HL-60 (cell line): ENCODE measurements at places on chromosomes 6 and 20.

DNA sequence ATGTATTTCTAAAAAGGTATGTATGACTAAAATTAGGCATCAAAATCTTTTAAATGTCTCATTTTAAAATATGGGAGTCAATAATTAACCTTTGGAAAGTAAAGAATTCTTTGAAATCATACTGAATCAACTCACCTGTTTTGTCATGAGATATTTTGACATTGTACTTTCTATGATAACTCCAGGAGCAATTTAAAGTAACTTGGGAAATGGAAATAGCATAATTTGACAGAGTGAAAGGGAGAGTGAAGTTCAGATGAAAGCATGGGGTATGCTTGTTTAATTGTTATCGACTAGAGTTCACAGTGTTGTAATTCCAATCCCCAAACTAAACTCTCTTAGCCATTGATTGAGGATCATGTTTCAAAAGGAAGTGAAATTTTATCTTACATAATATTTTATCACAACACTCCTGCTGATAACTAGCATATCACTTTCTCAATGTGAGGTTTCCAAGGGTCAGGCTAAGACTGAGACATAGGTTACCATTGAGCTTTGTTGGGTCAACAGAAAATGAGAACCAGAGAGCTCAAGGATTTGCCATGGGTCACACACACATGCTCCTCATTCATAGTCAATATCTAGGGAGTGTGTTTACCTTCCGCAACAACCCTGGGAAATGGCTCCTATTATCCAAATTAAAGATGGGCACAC lies 2.3 kb downstream of the GSTA1 start:
- DNase-seq = no peak

GRCh38 chr6:52020945-52021570 lies 66.4 kb downstream of the PKHD1 start:
- no peak for DNase-seq

DNA sequence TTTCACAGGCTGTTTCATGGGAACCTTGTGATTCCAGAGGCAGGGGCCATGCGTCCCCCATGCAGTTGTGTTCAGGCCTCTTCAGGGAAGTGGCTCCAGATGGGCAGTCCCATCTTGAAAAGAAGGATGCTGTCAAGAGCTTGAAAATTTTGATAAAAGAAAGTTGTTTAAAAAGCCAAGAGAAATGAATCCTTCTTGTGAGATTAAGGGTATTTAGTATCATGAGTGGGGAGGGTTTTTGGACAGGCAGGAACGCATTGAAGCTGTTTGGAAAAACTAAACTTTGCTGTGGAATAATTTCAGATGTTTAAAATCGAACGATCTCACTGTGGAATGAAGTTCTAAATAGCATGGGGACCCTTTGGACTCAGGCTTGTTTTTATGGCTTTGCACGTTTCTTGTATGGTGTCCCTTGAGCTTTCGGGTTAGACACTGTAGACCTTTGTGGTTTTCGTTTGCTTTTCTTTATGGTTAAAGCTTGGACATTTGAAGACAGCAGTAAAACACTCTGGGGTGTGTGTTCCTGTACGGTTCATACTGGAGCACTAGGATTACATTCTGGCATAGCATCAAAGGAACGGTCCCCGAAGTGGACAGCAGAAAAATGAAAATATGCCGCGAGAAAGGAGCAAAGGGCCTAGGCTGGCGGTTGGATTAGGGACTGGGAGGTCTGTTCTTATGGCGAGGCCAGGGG lies 18.2 kb downstream of the KIF25 start:
- DNase-seq = no peak

DNA sequence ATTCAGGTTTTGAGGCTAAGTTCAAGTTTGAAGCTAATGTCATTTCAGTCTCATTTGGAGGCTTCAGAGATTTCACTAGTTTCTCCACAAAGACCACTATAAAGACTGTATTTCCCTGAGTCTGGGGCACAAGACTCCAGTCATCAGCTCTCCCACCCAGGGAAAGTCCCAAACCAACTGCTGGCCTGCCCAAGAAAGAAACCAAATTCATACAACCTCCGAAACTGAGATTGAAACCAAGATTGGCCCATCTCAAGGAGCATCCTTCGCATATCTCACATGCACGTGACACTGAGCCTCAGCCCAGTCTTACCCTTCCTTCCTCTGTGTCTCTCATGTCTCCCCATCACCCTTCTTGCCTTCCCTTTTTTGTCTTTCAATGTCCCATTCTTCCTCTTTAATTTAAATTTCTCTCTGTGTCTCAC lies 3.5 kb upstream of the LTA start:
- peak; percentile 66 for DNase-seq

- DNase-seq = no peak
Measured at GRCh38 chr6:7033202-7033601, 74.6 kb upstream of the RREB1 start.

DNA sequence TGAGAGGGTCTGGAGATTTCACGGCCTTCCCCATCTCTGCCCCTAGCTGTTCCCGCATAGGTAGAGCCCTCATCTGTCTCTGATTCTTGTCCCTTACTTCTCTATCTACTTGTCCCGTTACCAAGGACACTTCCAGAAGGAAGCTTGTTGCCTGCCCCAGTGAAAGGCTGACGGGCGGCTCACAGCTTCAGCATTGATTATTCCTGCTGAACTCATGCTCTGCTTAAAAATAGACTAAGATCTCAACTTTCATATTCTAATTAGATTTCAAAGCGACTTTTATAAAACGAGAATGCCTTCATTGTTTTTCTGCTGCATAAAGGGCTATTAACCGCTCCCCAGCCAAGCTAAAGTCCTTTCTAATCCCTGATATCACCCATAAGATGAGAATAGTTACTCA lies 31.1 kb upstream of the MAFB start:
- no peak for DNase-seq

- no peak for DNase-seq
Measured at GRCh38 chr6:85015396-85015990, 251.1 kb upstream of the TBX18 start.

GRCh38 chr6:151004383-151005024 lies 139.0 kb downstream of the MTHFD1L start:
- DNase-seq = peak; percentile 43

DNA sequence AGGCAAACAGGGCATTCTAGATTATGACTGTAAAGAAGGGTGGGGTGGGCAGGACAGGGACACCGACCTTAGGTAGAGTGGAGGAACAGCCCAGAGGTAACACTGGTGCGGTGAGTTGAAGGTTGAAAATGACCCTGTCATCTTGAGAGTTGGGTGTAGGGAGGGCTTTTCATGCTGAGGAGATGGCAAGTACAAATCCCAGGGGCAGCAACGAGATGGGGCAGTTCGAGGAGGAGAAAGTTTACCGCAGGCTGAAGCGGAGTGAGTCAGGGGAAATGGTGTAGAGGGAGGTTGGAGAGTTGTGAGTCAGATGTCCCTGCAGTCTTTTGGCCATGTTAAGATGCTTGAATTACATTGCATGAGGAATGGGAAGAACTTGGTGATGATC lies 101.1 kb downstream of the HIVEP1 start:
- no peak for DNase-seq

DNA sequence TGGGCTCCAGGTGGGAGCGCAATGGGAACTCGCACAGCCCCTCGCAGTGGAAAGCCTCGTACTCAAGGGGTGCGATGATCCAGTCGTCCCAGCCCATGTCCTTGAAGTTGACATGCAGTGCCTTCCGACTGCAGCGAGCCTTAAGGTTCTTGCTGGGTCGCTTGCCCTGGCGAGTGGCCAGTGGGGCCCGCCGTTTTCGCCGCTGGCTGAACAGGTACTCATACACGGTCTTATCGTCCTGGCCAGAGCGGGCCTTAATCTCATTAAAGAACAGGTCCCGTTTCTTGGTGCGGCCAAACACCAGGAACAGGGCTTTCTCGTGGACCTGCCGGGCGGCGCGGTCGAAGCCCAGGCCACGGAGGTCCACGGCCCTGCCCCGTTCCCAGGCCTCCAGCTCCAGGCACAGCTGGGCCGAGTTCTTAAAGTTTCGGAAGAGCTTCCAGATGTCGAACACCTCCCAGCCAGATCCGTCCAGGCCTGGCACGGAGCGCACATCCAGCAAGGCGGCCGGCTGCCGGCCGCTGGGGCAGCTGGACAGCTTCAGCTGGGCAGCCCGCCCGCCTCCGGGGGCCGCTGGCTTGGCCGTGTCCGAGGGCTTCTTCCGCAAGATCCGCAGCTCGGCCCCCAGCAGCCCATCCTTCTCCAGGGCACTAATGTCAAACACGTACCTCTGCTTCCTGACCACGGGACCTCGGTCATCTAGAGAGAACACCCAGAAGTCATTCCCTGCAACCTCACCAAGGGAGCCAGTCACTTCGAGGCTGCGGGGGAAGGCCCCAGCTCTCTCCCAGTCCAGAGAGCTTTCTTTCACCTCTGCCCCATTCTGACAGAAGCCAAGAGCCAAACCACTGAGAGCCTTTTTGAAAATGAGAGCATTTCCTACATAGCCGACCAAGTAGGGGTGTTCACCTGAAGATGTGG lies 3.7 kb downstream of the GDF5 start:
- no peak for DNase-seq

GRCh38 chr6:22880686-22881433 lies 311.5 kb downstream of the HDGFL1 start:
- no peak for DNase-seq

- DNase-seq = no peak
Measured at GRCh38 chr20:7196481-7196880, 429.0 kb downstream of the BMP2 start.

DNA sequence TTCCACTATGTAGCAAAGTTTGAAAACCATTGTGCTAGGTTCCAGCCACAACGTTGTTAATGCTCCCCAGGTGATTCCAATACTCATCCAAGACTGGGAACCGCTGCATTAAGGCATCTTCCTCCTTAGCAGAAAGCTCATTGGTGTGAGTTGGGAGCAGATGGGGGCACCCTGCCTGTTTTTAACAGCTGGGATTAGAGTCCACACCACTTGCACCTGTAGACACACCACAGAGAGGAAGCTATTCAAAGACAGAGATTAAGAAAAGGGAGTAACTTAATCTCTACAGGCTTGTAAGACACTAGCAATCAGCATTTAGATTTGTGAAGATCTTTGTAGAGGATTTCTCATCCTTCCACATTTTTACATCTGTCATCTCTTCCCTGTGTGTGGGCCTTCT lies 333.9 kb upstream of the SOX4 start:
- DNase-seq = no peak

DNA sequence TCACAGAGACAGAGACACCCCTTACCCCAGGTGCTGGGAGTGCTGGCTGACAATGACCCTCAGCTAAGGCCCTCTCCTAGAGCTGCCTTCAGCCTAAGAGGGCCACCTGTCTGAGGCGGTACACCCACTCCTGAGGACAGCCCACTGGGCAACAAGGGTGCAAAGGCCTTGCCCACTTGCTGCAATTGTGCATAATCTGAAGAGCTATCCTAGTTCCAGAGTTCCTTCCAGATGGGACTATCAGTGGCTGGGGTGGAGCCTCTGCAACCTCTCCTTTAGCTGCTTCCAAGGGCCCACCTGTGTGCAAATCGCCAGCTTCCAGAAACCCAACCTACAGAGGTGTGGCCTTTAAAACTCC lies 87.5 kb downstream of the PREX1 start:
- no peak for DNase-seq

DNA sequence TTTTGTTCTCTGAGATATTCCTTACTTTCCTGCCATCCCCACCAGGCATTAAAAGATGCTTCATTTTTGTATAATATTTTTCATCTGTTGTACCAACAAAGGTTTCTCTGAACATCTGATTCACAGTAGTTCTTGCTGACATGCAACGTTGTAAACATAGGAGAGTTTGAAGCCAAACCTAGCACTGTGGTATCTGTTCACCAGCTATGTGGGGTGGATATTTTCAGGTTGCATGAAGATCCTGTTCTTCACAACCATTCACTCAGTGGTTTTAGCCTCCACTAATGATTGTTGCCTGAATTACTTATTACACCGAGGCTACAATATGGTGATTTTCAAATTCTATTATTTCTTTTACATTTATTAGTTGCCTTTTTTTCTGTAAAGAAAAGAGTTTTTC lies 56.5 kb downstream of the EYA4 start:
- no peak for DNase-seq

GRCh38 chr6:45375449-45375848 lies 2.3 kb downstream of the SUPT3H start:
- DNase-seq = no peak

- DNase-seq = no peak
Measured at GRCh38 chr6:31114541-31114878, at the start of gene PSORS1C1. TSS of gene PSORS1C1 (plus strand) at chr6:31114800. CDS start at chr6:31129633, 14,833 bp downstream.

DNA sequence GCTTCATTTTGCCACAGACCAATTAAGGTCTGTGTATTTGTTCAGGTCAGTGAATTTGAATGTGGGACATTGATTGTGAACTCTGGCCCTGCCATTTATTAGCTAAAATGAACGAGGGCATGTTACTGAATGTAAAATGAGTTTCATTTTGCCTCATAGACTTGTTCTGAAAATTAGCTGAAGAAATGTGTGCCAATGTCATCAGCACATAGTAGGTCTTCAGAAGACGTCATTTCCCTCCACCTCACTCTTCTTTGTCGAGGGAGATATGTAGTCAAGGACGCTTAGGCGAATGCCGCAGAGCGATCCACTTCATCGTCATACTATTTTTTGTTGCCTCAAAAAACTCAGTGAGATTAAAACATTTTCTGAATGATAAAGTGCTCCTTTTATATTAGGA lies 291.7 kb downstream of the SMOC2 start:
- DNase-seq = no peak
